ENCODE measurements at places on chromosomes 12 and 14.
A peak's percentile ranks its signal among the peaks of the same experiment; 100 is the strongest.

- DNase-seq = no peak
These were observed 2.7 kb downstream of the GAPDH start for GRCh38 chr12:6536894-6537579.

- no peak for DNase-seq
These were observed 6.4 kb downstream of the LTBP2 start for GRCh38 chr14:74605531-74606223.

DNA sequence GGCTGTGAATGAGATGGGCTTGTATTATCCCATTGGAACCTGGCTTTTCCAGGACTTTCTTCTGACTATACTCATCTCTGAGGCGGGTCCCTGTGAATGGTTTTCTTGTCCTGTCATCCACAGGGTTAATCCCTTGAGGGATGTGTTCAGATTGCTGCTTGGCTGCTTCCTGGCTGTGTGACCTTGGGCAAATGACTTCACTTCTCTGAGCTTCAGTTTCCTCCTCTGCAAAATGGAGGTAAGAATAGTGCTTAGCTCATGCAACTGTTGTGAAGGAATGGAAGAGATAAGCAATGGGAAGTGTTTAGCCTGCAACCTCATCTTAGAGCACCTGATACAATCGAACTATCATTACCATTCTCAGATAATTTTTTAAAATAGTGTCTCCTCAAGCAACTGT is 32.1 kb upstream of the PPP1CC start:
- DNase-seq = no peak

DNA sequence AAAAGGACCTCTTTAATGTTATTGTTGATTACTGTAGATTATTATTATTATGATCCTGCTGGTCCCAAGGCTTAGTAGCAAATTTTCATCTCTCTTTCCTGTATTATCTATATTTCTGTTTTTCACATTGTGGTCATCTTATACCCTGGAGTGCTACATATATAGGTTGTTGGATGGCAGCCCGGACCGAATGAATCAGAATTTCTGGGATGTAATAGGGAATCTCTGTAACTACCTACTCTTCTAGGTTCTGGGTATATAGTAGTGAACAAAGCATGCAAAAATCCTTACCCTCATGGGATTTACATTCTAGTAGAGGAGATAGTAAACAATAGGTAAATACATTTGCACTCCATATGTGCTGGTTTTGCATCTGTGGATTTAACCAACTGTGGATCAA is 31.4 kb downstream of the NUBPL start:
- DNase-seq = no peak

- no peak for DNase-seq
These were observed 15.6 kb upstream of the MCRS1 start for GRCh38 chr12:49583366-49584094.

- DNase-seq = peak; percentile 46
These were observed 1.8 kb upstream of the BHLHE41 start for GRCh38 chr12:26126340-26127284.

DNA sequence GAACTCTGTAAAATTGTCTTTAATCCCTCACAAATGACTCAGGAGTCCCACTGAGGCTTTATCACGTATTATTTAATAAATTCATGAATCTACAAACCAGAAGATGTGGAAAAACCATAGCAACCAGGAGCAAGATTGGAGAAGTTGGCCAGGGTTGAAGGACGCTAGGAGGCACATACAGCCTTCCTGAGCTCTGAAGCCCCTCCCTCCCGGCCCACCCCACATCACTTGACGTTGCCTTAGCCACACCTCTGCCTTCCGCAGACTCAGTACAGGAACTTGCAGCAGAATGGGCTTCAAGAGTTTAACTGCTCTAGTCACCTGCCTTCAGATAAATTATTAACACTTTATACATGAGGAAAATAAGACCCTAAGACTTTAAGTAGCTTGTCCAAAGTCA is 33.9 kb downstream of the SLC35F4 start:
- DNase-seq = no peak

DNA sequence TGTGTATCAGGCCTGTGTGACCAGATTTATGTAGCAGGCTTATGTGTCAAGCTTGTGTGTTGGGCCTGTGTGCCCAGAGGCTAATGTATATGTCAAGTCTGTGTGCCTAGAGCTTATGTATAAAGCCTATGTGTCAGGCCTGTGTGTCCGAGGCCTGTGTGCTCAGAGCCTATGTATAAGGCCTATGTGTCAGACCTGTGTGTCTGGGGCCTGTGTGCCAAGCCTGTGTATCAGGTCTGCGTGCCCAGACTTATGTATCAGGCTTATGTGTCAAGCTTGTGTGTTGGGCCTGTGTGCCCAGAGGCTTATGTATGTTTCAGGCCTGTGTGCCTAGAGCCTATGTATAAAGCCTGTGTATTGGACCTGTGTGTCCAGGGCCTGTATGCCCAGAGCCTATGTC is 249.3 kb upstream of the AVPR1A start:
- no peak for DNase-seq

GRCh38 chr14:72128629-72129028 is 196.4 kb downstream of the RGS6 start:
- DNase-seq = no peak

DNA sequence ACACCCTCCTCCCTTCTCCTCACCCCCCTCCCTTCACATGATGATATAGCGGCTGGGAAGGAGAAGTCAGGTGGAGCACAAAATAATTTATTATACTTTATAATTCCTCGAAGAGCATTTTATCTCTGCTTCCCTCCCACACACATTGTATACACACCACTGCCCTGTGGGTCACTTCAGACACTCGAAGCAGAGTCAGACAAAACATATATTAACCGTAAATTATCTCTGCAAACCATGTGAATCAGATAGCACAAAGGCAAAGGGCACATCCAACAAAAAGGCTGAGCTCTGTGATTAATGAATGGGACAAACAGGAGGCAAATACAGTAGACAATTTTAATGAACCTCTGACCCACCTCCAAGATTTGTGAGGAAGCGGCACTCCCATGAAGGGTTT is 450.7 kb downstream of the GALC start:
- no peak for DNase-seq

- no peak for DNase-seq
These were observed 95.2 kb upstream of the PPP2R5C start for GRCh38 chr14:101666264-101666663.

DNA sequence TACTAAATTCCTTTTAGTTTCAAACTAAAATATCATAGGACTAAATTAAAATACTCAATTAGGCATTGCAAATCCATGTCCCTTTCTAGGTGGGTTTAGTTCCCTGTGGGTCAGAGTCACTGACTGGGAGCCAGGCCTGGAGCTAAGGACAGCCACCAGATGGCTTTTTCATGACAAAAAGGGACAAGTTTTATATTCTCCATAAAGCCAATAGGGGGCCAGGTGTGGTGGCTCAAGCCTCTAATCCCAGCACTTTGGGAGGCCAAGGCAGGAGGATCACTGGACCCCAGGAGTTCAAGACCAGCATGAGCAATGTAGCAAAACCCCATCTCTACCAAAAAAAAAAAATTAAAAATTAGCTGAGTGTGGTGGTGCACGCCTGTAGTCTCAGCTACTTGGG is 35.4 kb upstream of the EIF5 start:
- DNase-seq = no peak

DNA sequence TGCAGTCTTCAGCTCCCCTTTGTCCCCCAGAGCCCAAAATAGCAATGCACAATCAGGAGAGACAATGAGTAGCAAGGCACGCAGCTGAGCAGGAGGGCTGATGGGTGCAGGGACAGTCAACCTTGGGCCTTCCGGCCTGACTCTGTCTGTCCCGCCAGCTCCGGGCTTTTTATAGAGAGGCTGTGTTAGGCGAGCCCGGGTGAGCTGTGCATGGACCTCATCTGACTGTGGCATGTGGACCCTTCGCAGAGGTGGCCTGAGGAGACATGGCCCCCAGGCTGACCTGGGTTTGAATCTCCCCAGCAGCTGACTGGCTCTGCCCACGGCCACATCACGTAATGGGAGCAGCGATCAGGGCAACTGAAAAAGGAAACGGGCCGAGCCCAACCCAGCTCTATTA is 177.9 kb downstream of the TSPAN9 start:
- DNase-seq = no peak

DNA sequence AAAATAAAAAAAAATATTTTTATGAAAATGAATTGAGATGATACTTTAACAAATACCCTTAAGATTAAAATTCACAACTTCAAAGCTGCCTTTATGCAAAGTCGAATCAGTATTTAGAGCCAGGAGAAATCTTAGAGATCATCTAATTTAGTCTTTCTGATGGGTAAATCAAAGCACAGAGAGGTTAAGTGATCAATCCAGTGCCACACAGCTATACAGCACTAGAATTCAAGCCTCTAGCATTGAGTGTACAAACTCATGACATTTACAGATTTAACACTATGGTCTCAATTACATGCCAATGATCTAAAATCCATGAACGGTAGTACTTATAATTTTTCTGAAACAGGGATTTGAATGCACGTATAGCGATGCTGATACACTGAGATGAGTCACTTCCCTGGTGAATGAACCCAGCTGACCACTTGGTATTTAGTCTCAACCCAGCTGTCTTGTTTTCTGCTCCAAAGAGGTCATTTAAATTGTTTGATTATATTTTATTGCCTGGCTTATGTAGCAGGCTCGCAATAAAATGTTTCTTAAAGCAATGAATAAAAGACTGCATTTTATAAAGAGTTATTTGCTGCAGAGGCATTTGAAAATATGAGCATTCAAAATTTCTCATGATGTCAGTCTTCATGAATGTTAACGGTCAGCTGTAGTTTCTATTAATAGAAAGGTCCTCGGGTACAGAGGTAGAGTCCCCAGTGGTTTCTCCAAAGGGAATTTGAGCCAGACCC is 152.4 kb upstream of the PRICKLE1 start:
- DNase-seq = peak; percentile 75
